ENCODE measurements at places on chromosomes 11 and 22. TPM values are rescaled to one million over a fixed set of nuclear protein-coding genes. Genes with fewer than 3 reads are reported as not detected.

Gene CLDN5
- 19.5 TPM for total RNA-seq

Gene OR8B8
- not detected for total RNA-seq

Gene ABCC8
- total RNA-seq: 1.1 TPM

Gene GP1BB
- not detected for total RNA-seq

- no peak for DNase-seq
- peaks cover 76% of the 10 kb centered on the region for H3K27me3 ChIP-seq
- no peak overlapping the region for H3K4me3 ChIP-seq
- H3K36me3 ChIP-seq: no peaks in the 10 kb centered on the region
Measured at GRCh38 chr22:47604563-47604962, 842.1 kb downstream of the TBC1D22A start.

DNA sequence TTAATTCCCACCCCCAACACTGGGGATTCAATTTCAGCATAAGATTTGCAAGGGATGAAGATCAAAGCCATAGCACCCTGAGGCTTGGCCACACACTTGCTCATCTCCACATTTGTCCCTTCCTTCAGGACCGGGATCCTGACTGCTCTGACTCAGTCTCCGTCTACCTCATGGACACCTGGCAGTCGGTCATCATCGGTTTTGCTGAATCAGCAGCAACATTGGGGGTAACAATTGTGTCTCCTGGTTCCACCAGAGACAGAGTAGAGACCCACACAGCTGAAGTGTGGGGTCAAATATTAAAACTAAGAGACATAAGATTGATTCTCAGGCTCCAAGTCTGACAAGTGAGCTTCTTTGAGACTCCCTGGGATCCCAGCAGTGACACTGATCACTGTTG lies 34.6 kb downstream of the GGTLC2 start:
- H3K36me3 ChIP-seq: no peaks in the 10 kb centered on the region
- DNase-seq: no peak
- no peak overlapping the region for H3K4me3 ChIP-seq
- peaks cover 61% of the 10 kb centered on the region for H3K27me3 ChIP-seq
- no peak overlapping the region for H3K27ac ChIP-seq

GRCh38 chr22:45358127-45358526 lies 48.4 kb downstream of the FAM118A start:
- no peak for DNase-seq
- H3K27ac ChIP-seq: no peak overlapping the region
- H3K27me3 ChIP-seq: no peaks in the 10 kb centered on the region
- no peaks in the 10 kb centered on the region for H3K4me1 ChIP-seq
- no peaks in the 10 kb centered on the region for H3K36me3 ChIP-seq
- H3K4me3 ChIP-seq: no peak overlapping the region

- no peak overlapping the region for H3K4me3 ChIP-seq
- no peak for DNase-seq
- H3K27ac ChIP-seq: no peak overlapping the region
Measured at GRCh38 chr11:103380031-103380430, 270.8 kb downstream of the DYNC2H1 start.

GRCh38 chr22:35987487-35987886 lies 41.1 kb downstream of the RBFOX2 start:
- H3K27ac ChIP-seq: no peak overlapping the region
- peaks cover 79% of the 10 kb centered on the region for H3K4me1 ChIP-seq
- no peak for DNase-seq
- H3K4me3 ChIP-seq: no peak overlapping the region
- H3K36me3 ChIP-seq: no peaks in the 10 kb centered on the region
- no peaks in the 10 kb centered on the region for H3K27me3 ChIP-seq

DNA sequence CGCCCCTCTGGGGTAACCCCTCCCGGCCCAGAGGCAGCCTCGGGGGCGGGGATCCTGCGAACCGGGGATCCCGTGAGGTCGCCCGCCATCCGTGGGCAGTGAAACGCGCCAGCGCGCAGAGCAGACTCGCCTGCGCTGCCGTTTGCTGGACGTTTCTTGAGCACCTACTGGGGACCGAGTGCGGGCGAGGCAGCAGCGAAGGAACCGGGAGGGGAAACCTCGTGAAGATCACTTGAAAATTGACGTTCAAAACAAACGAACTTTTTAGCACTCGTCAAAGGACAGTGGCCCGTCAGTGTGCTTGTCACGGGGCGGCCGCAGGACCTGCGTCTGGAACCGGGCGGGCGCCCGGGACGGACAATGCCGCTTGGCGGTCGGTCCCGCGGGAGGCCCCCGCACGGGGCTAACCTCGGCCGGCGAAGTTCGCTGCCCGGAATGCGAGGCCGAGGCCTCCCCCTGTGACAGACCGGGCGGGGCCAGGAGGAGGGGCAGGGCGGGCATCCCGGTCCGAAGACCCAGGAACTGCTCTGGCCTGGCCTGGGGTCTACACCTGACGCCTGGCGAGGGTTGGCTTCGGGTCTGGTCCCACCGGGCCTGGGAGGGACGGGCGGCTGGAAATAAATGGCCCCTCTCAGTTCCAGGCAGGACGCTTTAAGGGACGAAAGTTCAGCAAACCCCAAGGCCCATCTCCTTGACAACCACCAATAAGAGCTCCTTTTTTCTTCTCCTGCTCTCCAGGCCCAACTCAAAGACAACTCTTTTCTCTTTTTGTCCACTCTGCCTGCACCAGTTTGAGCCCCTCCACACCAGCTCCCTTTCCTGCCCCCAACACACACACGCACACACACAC lies 723 bp upstream of the SCUBE1 start:
- H3K27ac ChIP-seq: no peak overlapping the region
- no peaks in the 10 kb centered on the region for H3K36me3 ChIP-seq
- no peak for DNase-seq
- peak overlapping the region; percentile 45 for H3K4me3 ChIP-seq

GRCh38 chr11:15836795-15837194 lies 519.6 kb downstream of the SOX6 start:
- peaks cover 8% of the 10 kb centered on the region for H3K4me1 ChIP-seq
- H3K4me3 ChIP-seq: no peak overlapping the region
- H3K27me3 ChIP-seq: no peaks in the 10 kb centered on the region
- no peak for DNase-seq
- no peak overlapping the region for H3K27ac ChIP-seq

DNA sequence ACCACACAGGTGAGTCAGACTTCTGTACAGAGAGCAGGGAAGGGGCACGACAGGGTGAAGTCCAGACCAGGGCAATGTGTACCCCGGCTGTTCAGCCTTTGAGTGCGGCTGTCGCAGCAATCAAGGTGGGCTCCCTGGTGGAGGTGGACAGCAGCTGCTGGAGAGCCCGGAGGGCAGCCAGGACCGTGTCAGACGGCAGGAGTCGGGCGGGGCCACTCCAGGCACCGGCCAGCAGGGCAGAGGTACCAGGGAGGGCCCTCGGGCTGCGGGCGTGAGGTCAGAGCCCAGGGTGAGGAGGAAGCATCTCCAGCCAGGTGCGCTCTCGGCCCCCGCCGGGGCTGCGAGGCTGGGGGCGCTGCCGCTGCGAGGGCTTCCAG lies 802 bp upstream of the PIM3 start:
- H3K27ac ChIP-seq: peak overlapping the region; percentile 99
- H3K27me3 ChIP-seq: no peaks in the 10 kb centered on the region
- H3K4me3 ChIP-seq: peak overlapping the region; percentile 96
- DNase-seq: no peak
